ENCODE measurements at places on chromosomes 16 and 17.
A peak's percentile ranks its signal among the peaks of the same experiment; 100 is the strongest.

GRCh38 chr17:15910791-15911190 lies 34.1 kb upstream of the ADORA2B start:
- no peak for DNase-seq

GRCh38 chr17:16381496-16381820 lies 567 bp downstream of the UBB start:
- DNase-seq, result no peak

DNA sequence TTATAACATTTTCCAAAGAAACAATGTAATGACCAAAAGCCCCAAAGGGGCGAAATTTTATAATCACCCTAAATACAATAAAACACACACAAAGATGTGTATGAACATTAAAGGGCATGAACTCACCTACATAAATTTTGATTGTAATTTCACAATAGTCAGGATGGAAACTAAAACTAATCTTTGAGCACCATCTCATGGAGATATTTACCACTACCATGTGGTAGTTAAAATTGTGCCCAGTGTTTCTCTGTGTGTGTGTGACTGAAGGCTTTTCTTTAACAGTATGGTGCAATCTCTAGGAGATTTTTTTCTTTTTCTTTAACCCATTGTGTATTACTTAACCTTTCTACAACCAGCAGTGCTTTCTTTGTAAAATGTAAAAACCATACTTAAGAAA lies 19.7 kb upstream of the MEIOC start:
- peak; percentile 11 for DNase-seq

- DNase-seq, result no peak
These were observed 223.4 kb upstream of the TNRC6C start for GRCh38 chr17:77735081-77735565.

- no peak for DNase-seq
These were observed 141.1 kb downstream of the GSG1L start for GRCh38 chr16:27922433-27922832.

- DNase-seq, result no peak
These were observed 55.4 kb downstream of the JPH3 start for GRCh38 chr16:87657621-87658192.

- peak; percentile 73 for DNase-seq
These were observed 72.2 kb downstream of the ZNF778 start for GRCh38 chr16:89289428-89290395.

DNA sequence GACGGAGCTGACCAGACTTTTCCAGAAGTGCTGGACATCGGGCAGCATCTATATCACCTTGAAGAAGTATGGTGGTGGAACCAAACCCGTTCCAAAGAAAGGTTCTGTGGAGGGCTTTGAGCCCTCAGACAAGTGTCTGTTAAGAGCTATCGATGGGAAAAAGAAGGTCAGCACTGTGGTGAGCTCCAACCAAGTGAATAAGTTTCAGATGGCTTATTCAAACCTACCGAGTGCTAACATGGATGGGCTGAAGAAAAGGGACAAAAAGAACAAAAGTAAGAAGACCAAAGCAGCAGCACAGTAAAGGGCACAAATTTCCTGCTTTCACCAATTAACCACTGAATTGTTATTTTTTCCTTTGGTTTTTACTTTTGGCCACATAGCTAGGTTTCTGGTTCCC lies 6.9 kb downstream of the KAT7 start:
- DNase-seq, result no peak

DNA sequence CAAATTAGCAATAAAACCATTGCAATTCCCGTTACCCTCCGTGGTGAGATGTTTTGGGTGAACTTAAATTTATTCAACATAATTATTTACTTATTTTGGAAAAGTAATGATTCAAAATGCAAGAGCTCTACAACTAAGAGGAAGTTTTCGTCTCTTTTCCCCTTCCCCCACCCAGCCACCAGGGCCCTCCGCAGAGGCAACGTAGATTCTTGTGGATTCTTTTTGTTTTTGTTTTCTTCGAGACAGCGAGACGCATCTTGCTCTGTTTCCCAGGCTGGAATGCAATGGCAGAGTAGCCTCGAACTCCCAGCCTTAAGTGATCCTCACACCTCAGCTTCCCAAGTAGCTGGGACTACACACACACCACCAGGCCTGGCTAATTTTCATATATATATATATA lies 19.2 kb downstream of the CCDC40 start:
- DNase-seq, result no peak

DNA sequence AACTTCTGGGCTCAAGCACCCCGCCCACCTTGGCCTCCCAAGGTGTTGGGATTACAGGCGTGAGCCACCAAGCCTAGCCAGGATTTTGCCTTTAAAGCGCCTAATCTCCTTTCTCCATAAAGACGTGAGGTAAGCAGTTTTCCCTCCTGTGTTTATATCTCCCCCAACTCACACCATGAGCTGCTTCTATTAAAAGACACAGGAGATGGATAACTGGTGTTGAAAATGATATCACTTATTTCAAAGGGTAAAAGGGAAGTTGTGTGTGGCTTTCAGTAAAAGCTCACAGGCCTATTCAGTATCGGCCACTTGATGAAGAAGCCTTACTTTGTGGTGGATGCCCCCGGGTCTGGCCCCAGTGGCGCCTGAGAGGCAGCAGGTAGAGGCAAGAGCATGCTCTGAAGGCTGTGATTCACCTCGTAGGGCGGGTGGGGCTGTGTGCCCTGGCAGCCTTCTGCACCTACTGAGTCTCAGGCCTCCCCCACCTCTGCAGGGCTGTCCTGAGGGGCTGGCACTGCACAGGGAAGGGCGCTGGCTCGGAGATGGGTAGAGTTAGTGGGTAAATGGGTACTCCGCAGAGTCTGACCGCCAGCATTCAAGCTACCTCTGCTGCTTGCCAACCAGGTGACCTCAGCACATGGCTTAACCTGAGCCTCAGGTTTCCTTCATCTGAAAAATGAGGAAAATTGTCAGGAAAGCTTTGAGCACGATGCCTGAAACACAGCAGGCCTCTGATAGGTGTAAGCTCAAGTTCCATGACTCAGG lies 146.8 kb downstream of the CLEC16A start:
- DNase-seq, result no peak

- DNase-seq, result no peak
These were observed 17.0 kb downstream of the MGAT5B start for GRCh38 chr17:76884995-76885893.

DNA sequence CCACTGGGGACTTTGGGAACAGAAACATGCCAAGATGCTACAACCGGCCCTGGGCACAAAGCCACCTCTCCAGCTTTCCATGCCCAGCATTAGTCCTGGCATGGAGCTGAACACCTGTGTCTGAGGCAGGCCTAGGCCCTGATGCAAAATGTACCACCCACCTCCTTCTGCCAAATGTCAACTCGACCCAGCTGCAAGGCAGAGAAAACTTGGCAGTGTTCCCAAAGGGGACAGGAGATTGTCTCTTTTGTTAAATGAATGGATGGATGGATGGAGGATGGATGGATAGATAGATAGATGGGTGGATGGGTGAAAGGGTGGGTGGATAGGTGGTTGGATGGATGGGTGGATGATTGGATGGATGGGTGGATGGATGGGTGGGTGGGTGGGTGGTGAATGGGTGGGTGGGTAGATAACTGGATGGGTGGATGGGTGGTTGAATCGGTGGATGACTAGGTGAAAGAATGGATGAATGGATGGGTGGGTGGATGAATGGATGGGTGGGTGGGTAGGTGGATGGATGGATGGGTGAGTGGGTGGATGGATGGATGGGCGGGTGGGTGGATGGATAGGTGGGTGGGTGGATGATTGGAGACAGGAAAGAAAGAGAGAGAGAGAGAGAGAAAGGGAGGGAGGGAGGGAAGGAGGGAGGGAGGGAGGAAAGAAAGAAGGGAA lies 73.4 kb upstream of the TNRC6C start:
- no peak for DNase-seq

DNA sequence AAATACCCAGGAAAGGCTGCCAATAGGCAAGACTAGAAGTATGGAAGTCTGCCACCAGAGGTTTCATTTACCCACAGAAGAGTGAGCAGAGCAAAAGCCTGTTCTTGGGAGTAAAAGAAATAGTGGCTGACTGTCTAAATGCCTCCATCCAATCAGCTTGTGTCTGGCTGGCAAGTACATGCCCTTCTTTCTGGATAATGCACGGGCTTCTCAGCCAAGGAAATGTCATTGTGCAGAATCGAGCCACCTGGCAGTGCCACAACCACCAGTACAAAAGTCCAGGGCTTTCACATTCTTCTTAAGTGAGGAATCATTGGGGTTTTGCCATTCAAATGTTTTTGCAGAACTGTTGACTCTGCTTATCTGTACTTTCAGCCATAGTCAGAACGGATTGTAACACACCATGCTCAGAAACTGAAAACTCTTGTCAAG lies 10.1 kb upstream of the ERCC4 start:
- DNase-seq, result no peak

DNA sequence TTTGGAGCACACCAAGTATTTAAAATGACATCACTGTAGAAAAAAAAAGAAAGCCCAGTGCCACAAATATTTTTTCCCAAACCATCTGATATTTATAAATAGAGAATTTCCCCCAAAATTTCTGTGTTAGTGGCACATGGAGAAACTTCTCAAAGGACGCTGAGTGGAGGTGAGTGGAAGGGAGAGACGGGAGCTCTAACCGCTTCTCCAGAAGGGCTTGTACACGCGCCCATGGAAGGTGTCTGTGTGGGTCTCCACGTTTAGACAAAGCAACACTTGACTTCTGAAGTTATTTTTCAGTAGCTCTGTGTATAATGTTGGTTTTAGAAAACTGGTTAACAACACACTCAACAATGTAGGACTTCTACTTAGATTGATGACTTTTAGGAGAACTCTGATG lies 1.0 kb downstream of the MYOCD start:
- DNase-seq, result no peak

- DNase-seq, result no peak
These were observed 4.7 kb upstream of the PIK3R6 start for GRCh38 chr17:8872036-8872704.

DNA sequence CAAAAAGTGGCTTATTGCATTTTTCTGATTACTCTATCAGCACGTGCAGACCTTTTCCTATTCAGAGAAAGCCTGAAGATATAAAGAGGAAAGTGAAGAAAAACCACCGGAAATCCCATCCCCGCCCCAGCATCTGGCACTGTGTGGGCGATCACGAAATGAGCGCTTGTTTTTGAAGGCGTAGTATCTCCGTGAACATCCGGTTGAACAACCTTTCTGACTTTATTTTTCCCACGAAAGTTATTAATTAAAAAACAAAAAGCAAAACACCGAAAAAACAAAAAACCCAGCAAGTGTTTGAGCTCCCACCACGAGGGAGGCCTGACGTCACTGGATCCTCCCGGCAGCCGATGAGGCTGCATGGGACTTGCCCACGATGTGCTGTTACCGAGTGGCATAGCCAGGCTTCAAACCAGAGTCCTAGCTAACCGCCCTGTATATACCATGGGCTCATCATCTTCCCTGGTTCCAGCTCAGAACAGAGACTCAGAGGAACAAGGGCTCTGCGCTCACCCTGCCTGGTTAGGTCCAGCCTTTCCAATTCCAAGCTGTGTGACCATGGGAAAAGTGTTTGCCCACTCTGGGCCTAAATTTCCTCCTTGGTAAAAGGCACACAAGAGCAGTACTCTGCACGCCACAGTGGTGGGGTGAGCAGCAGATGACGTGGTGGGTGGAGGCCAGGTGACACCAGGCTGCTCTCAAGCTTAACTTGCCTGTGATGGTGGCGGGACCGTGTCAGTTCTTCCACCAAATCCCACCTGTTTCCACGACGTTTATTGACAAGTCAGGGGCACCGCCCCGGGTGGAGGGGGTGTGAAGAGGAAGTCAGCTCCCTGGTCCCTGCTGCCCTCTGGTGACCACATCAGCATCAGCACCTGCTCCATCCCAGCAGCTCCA lies 34.3 kb upstream of the IL21R start:
- peak; percentile 69 for DNase-seq

DNA sequence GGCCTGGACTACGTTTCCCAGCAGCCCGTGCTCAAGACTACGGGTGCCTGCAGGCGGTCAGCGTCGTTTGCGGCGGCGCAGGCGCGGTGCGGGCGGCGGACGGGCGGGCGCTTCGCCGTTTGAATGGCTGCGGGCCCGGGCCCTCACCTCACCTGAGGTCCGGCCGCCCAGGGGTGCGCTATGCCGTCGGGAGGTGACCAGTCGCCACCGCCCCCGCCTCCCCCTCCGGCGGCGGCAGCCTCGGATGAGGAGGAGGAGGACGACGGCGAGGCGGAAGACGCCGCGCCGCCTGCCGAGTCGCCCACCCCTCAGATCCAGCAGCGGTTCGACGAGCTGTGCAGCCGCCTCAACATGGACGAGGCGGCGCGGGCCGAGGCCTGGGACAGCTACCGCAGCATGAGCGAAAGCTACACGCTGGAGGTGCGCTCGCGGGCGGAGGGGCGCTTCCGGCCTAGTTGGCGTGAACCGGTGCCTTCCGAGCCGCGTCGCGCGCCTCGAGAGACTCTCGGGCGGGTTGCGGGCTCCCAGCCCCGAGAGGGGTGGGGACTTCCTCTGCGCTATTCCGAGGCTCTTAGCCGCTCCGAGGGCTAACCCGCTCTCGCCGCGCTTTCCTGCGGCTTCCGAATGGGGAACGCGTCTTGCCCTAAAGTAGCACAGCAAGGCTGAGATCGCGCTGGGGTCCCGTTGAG lies at the start of gene RBL2:
Gene RBL2, plus strand, starts transcription at position 95 of the 689 bp plus-strand sequence. Its CDS starts 86 bp downstream, at position 181.
- DNase-seq, result peak; percentile 77

- no peak for DNase-seq
These were observed 109.6 kb upstream of the GOT2 start for GRCh38 chr16:58843675-58844074.

- no peak for DNase-seq
These were observed 100.4 kb upstream of the GSE1 start for GRCh38 chr16:85512808-85513115.

GRCh38 chr16:22052980-22053379 lies 39.4 kb upstream of the VWA3A start:
- no peak for DNase-seq

DNA sequence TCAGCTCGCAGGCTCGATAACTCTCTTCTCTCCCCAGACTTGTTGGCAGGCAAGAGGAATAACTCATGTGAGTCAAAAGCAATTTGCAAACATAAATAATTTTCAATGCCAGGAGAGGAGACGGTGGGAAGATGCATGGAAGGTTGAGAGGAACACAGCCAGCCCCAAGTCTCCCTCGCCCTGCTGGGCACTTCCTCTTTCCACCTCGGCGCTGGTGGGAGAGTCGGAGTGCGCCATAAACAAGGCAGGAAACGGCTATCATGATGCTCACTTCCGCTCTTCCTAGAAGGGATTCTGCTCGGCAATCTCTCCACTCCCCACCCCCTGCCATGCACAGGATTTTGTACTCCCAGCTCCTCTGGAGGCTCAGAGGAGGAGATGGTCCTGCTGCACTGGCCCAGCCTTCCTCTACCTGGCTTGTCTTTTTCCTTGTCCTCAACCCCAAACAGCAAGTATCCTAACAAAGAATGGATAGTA lies 13.0 kb downstream of the CBX4 start:
- DNase-seq, result no peak

Data from memory B cell (primary cell).